ENCODE measurements at places on chromosomes 3 and 15.

GRCh38 chr3:33149342-33149741 is 35.5 kb downstream of the CRTAP start:
- DNase-seq: no peak

GRCh38 chr3:126309165-126309564 is 48.0 kb downstream of the KLF15 start:
- no peak for DNase-seq

DNA sequence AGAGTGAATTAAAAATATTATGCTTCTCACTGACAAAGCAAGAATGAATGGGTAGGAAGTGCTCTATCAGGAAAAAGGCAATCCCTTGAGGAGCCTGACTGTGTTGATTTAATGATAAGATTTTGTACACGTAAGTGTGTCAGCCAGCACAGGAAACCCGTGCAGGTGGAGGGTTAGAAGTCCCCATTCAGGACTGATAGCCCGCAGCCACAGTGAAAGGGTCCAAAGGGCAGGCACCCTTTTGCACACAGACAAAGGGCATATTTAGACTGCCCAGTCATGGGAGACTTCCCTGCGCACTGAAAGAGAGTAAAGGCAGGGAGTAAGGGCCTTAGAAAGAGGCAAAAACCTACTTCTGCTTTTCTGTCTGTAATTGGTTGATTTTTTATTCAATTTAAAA is 26.4 kb upstream of the SKIL start:
- no peak for DNase-seq

DNA sequence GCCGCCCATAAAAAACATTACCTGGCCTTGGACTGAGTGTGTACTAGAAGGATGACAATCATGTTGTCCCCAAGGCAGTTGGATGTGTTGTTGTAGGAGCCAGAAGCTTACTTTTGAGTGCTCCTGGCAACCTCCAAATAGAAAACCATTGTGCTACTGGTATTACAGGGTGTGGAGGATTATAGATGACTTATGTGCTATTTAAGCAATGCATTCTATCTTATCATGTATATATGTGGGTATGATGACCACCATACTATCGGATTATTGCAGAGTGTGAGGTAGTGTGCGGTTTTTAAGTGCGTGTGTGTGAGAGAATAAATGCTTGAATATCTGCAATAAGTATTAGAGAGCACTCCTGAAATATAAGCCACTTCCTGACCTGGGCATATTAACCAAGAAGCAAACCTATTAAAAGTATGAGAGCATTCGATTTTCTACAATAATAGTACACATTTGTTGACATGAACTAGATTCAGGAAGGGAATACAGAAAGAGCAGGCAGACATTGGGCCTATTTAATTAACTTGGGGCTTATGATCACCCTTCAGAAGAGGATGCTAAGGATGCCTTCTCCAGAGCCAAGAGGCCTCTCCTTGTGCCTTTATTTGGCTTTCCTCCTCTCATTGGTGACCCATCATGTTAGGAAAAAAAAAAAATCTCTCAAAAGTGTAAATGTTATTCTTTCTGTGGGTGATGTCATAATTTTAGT is 11.7 kb upstream of the MBNL1 start:
- DNase-seq: no peak

DNA sequence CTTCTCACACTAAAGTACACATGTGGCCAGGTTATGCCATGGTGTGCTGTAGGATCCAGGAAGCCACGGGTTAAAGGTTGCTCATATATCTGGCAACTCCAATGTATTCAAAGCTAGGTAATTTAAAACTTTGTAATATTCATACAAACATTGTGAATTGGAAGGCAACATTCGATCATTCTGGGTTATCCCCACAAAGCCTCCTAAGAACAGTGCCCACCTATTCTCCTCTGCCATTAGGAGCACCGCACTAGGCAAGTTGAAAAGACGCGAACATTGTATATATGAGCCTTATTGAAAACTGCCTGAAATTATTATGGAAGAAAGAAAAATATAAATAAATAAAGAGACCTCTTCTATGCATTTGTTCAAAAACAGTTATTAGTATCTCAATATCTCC is 228.2 kb downstream of the IGSF11 start:
- DNase-seq: no peak

DNA sequence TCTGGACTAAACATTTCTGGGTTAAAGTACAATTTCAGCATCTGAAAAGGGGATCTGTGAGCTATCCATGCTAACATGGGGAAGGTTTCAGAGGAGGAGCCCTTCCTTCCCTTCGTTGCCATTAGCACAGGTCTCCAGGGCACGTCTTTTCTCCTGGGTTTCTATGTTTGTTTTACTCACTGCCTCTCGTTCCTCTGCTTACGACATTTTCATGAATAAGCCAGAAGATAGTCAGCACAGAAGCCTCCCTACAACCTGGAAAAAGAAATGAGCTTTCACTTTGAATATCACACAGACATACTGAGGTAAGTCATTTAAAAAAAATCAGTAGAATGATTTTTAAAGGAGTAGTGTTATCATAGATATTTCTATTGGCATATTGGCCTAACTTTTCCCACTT is 117.2 kb upstream of the KCNMB2 start:
- DNase-seq: no peak

DNA sequence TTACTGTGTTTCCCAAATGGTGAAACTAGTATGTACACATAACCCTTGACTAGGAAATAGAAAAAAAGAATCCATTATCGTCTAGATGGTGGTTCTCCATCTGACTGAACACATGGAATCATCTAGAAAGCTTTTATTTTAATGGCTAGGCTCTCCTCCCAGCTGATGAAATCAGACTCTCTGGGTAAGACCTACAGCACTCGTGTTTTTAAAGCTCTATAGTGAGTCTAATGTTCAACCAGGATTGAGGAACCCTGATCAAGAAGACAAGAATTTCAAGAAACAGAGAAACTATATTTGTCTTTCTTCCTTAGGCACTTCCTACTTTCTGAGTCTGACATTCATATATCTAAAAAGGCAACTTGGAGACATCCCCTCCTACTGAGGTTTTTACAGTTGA is 118.8 kb downstream of the TMCO5A start:
- no peak for DNase-seq

- DNase-seq: no peak
These were observed 53.2 kb downstream of the CD200R1L start for GRCh38 chr3:112793326-112794081.

DNA sequence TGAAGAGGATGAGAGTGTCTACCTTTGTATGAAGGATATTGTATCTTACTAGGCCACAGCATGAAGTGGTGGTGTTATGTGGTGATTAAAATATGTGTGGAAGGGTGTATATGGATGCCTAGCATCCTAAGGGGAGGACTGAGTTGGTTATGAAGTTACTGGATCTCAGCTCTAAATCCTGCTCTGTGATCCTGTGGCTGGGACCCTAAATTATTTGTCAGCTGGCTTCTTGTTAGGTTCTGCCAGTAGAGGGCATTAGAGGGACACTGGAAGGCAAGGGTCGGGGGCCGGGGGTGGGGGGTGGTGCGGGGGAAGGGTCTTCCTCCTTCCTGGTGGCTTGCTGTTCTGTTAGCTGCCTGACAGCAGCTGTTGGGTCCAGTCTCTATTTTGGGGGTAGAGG is 34.9 kb downstream of the MORF4L1 start:
- no peak for DNase-seq

DNA sequence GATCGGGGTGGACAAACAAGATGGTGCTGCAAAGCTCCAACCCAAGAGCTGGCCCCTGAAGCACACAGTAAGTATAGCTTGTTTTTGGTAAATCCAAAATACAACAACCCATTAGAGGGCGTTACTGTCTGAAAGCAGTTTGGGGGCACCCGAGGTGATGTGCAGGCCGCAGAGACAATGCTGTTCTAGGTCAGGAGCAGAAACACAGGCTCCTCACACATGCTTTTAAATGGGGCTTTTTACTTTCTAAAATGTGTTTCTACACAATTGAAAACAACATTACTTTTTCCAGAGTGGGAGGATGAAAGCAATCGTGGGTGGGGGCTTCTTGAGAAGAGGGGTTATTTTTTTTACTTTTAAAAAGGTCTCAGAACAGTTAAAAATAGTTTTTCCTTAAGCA is 1029.3 kb upstream of the CFAP20DC start:
- no peak for DNase-seq

- DNase-seq: no peak
These were observed 769.1 kb downstream of the NTRK3 start for GRCh38 chr15:87487484-87487883.

GRCh38 chr15:96422125-96422524 is 91.6 kb downstream of the NR2F2 start:
- DNase-seq: no peak

GRCh38 chr3:141059816-141060215 is 8.7 kb downstream of the SPSB4 start:
- DNase-seq: no peak

- no peak for DNase-seq
These were observed 5.7 kb upstream of the IL16 start for GRCh38 chr15:81190922-81191507.

- no peak for DNase-seq
These were observed 67.2 kb downstream of the WDR76 start for GRCh38 chr15:43893956-43894355.

- no peak for DNase-seq
These were observed 4.9 kb upstream of the C3orf49 start for GRCh38 chr3:63814237-63814636.

GRCh38 chr15:48992096-48992495 is 28.4 kb upstream of the SHC4 start:
- no peak for DNase-seq

- no peak for DNase-seq
These were observed 692 bp downstream of the PSMD2 start for GRCh38 chr3:184299488-184300377.

- no peak for DNase-seq
These were observed 13.4 kb downstream of the RTP1 start for GRCh38 chr3:187210545-187211327.

GRCh38 chr15:62492900-62493299 is 327.8 kb upstream of the C2CD4B start:
- no peak for DNase-seq

- no peak for DNase-seq
These were observed 369.0 kb downstream of the SV2B start for GRCh38 chr15:91468871-91469580.

GRCh38 chr3:9151240-9151639 is 98.2 kb downstream of the SRGAP3 start:
- DNase-seq: no peak

GRCh38 chr3:535566-536416 is 339.2 kb downstream of the CHL1 start:
- no peak for DNase-seq

DNA sequence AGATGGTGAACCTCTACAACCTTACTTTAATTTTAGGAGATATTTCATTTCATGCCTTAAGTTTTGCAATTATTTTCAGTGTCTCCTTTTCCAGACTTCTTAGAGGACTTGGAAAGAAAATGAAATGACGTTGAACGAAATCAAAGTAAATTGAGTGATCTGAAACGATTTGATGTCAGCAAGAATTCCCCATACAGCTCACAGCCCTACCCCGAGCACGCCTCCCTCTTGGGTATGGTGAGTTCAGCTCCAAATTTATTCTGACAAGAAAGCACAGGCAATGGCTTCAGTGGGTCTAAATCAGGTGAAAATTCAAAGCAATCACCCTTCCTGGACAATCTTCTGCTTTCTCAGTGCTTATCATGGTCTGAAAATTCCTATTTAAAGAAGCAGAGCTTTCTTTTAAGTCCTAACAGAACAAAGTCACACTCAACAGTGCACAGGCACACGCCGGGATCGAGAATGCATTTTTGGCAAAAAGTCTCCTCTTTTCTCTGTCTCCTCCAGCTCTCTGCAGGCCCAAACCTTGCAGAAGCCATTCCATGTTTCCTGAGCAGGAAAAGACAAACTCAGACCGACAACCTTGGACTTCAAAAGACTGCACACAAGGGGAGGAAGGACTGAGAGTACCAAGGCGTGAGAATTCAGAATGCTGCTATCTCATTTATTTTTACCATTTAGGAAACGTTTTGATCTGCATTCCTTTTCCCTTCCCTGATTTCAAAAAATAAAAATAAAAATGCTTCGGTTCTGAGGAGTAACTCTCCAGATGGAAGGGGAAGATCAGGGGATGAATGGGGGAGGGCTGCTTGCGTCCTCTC is 72.0 kb downstream of the CCNL1 start:
- DNase-seq: no peak

DNA sequence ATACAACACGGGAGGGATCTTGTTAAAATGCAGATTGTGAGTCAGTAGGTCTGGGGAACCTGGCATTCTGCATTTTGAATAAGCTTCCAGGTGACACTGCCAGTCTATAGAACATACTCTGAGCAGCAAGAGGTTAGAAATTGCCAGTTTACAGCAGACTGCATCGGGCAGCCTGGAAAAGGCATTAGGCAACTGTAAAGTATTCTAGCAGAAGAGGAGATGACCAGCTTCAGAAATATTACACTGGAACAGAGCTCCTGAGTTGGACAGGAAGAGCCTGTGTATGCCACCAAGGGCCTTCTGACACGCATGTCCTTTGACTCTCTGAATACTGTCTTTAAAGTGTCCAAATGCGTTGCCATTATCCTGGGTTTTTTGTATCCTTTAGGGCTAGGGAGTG is 2.5 kb upstream of the ACAN start:
- no peak for DNase-seq

GRCh38 chr3:85110393-85110792 is 151.6 kb downstream of the CADM2 start:
- DNase-seq: no peak

DNA sequence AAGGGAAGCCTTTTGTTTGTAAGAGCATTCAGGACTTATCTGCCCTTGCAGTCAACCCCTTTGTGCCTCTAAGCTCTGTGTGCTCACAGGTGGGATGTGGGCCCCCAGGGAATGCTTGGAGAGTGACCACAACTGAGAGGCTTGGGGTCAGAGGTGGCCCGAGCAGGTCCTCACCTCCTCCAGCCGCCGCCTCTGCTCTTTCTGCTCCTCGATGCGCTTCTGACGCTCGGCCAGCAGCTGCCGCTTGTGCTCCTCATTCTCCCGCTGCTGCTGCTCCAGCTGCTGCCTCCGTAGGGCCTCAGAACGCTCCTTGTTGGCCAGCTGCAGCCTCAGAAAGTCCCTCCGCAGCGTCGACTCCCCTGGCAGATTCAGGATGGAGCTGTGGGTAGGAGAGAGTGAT is 130.8 kb upstream of the SLC2A2 start:
- no peak for DNase-seq

DNA sequence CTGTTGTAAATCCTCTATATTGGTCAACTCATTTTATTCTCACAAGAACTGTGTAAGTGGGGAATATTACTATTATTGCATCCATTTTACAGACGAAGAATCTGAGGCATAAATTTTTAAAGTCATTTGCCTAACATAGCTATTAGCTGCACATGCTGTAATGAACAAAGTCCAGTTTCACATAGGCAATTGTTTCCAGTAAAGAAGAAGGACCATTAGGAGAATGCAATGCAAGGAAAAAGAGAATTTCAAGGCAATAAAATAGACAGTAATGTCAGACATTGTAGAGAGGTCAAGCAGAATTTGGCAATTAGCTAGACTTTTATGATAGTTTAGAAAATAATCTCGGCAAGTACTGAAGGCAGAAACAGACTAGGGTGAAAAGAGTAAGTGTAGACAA is 578.7 kb upstream of the NECTIN3 start:
- no peak for DNase-seq

- no peak for DNase-seq
These were observed 670 bp upstream of the ATP13A3 start for GRCh38 chr3:194487289-194488054.

All from esophagus squamous epithelium (tissue), 5 donors.